ENCODE measurements at places on chromosomes 12 and 14.

DNA sequence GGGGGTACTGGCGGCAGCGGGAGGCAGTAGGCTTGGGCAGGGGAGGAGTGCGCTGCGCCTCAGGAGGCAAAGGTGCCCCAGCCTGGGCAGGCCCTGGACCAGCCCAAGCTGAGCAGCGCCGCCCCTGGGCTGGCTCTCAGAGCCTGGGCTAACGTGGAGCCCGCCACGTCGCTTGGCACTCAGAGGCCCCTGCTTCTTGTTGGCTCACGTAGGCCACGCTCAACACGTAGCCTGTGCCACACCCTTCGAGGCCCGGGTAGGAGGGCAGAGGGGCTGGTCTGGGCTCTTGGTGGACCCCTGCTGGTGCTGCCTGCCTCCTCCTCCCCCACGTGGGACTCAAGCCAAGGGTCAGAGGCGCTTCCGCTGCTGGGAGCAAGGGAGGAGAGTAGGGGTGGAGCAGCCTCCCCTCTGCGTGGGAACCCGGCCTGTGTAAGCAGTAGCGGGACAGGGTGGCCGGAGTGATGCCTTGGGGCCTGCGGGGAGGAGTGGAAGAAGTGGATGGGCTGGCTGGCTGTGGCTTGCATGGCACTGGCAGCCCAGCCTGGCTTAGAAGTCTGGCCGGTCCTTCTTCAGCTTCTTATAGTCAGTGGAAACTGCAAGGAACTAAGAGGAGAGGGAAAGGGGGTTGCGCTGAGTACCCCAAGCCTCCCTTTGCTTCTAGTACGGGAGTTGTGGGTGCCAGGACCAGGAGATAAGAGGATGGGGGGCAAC is 5.7 kb downstream of the SHMT2 start:
- DNase-seq, result no peak

DNA sequence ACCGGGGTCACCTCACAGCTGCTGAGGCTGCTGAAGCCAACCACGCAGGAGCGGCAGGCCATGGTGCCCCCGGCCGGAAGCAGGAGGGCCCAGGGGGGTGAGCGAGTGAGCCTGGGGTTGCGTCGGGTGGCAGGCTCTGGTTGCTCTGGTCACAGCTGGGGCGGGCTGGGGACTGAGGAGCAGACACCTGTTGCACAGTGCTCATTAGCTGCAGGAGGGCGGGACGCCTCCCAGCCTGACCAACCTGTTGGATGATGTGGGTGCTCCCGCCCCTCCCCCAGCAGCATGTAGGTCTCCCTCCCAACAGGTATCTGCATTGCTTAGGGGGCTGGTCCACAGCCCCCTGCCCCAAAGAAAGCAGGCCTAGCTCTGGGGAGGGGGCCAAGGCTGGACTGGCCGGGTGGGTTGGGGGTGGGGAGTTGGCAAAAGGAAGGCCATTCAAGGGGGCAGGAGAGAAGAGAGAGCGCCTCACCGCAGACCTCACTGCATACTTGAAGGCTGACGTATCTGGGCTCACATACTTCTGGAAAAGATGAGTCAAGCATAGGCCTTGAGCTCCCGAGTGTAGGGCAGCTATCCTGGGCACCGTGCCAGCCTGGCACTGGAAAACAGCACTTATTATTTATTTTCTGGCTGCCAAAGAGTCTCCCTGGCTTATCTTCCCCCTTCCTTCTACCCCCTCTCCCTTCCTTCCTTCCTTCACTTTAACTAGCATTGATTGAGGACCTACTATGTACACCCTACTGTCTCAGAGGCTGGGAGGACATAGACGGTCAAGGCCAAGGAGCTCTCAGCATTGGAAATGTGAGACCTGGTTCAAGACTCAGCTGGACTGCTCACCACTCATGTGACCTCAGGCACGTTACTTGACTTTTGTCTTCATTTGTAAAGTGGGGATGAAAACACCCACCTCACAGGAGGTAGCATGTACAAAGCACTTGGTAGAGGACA is at the start of gene KRT80:
Gene KRT80 (minus strand): TSS at position 174 of the 951 bp plus-strand sequence. CDS start 112 bp downstream, at position 62.
- peak; percentile 99 for DNase-seq

DNA sequence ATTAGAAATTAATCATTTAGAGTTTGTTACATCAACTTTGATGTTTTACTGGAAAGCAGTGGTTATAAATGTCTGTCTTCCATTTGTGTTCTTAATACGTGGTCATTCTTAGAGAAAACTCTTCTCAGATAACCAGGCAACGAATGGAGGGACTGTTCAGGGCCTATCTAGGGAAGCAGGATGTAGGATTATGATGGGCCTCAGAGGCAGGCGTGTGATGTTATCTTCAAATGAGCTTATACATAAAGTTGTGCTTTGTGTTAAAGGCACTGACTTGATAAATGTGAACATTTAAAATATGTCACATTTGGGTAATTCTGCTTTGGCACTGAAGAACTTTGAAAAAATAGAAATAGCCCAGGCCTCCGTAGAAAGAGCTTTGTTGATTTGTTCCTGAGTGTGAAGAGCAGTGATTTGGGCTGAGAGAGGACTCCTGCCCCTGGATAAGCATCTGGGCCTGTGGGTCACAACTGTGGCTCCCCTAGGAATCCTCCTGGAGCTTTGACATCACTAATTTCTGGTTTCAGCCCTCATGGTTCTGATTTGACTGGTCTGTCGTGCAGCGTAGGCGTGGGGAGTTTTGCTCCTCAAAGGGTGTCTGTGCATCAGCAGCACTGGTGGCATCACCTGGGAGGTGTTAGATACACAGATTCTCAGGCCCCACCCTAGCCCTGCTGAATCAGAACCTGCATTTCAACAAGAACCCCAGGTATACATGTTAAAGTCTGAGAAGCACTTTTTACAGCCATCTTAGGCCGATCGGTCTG is 55.4 kb downstream of the SAMD4A start:
- DNase-seq, result no peak

GRCh38 chr12:3285570-3285969 is 205.4 kb upstream of the PRMT8 start:
- DNase-seq, result no peak

GRCh38 chr14:22640192-22640591 is 4.0 kb downstream of the OR6J1 start:
- no peak for DNase-seq

GRCh38 chr12:29609431-29610215 is 112.1 kb upstream of the OVCH1 start:
- no peak for DNase-seq

- DNase-seq, result no peak
Measured at GRCh38 chr12:98053202-98053601, 462.2 kb upstream of the TMPO start.

GRCh38 chr14:45089813-45090212 is 5.9 kb downstream of the PRPF39 start:
- peak; percentile 23 for DNase-seq

- DNase-seq, result no peak
Measured at GRCh38 chr14:33909380-33910084, 41.3 kb downstream of the EGLN3 start.

DNA sequence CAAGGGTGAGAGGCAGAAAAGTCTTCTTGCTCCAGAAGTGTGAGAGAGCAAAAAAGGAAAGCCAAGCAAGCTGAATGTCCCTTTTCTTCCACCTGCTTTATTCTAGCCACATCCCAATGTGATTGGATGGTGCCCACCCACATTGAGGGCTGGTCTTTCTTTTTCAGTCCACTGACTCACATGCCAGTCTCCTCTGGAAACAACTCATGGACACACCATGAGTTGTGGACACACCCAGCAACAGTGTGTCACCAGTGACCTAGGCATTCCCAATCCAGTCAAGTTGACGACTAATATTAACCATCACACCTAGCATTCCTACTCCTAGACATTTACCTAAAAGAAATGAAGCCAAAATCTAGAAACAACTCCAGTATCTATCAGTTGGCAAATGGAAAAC is 7.2 kb upstream of the DICER1 start:
- DNase-seq, result no peak

DNA sequence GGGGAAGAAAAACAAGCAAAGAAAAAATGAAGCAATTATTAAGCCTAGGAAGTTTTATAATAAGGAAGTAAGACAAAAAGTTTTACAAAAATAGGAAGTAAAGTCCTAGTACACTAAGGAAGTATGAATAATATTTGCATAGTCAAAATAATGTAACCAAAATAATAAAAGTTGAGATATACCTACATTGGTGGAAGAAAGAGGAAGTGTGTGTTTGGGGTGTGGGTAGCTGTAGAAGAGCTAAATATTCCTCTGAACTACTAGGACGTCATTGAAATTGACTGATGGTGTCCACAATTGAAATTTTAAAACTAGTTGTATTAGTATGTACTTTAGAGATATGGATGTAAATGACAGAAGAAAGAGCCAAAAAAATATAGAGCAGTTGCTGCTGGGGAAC is 228.4 kb upstream of the OTX2 start:
- no peak for DNase-seq

DNA sequence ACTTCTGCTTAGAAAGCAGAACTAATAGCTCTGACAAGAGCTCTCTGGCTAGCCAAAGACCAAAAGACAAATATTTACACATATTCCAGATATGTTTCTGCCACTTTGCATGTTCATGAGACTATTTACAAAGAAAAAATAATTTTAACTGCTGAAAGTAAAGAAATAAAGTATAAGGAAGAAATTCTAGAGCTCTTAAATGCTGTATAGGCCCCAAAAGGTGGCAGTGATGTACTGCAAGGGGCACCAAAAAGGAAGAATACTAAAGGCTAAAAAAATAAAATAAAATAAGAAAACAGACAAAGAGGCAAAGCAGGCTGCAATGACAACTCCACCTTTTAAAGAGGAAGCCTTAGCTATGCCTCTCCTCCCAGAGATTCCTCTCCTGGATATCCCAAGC is 23.0 kb downstream of the KLRK1 start:
- DNase-seq, result peak; percentile 63

GRCh38 chr14:89277203-89277602 is 139.8 kb downstream of the FOXN3 start:
- DNase-seq, result no peak

GRCh38 chr12:125162489-125163028 is 97.3 kb downstream of the AACS start:
- no peak for DNase-seq

- no peak for DNase-seq
Measured at GRCh38 chr14:95338436-95338835, 18.7 kb upstream of the CLMN start.

DNA sequence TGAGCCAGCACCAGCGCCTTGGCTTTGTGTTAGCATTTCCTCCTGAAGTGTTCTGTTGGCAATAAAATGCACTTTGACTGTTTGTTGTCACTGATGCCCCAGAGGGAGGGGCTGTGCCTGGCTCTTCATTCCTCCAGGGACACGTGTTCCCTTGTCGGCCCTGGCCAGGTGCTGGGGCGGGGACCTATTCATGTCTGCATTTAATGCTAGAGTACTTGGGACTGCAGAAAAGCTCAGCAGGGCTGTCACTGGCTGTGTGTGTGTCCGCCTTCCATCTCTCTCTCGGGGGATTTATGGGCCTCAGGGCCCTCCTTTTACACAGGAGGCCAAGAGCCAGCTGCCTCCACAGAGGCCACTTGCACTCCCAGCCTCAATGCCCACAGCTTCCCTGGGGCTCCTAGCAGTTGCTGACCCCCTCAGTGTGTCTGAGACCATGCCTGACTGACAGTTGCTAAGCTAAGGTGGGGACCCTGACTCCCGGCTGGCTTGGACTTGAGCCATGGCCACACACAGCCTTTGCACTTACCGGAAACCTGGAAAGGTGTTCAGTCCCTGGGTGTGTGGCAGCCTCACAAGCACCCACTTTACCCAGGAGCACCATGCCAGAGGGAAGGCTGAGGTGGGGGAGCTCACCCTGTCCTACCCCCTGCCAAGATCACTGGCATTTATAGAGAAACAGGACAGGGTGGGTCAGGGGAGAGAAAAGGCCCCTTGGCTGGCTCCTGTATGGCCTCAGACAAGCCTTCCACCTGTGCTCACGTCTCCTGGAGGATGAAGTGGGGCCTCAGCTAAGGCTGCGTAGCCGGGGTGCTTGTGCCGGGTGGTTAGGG is 27.8 kb downstream of the HIP1R start:
- DNase-seq, result no peak
